ENCODE measurements at places on chromosomes 4 and X. TPM values are rescaled to one million over a fixed set of nuclear protein-coding genes. Genes with fewer than 3 reads are reported as not detected.

DNA sequence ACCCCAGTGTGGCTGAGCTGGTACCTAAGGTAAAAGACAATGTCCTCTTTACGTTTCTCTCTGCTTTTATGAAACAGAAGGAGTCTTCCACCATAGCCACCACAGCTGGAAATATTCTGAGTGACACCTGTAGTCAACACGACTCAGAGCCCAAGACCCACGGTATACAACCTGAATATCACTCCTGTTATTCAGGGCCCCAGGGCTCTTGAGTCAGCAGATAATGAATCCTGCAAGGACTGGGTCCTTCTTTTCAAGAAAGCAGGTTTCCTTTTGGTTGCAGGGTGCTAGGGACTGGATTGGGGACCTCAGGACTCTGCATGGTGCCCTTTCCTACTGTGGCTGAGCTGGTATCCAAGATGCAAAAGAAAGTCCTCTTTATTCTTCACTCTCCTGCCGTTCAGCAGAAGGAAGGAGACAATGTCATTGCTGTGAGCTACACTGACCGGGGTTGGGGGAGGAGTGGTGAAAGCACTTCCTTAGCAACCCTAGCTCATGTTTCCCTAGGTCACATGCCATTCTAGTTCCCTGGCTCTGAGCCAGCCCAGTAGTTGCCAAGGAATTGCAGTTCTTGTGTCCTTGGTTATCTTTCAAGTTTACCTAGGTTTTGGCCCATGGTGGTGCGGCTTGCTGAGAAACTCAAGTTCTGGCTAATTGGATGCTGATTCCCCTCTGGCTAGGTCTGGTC lies 23.7 kb upstream of the UNC5C start:
- no peak for DNase-seq

DNA sequence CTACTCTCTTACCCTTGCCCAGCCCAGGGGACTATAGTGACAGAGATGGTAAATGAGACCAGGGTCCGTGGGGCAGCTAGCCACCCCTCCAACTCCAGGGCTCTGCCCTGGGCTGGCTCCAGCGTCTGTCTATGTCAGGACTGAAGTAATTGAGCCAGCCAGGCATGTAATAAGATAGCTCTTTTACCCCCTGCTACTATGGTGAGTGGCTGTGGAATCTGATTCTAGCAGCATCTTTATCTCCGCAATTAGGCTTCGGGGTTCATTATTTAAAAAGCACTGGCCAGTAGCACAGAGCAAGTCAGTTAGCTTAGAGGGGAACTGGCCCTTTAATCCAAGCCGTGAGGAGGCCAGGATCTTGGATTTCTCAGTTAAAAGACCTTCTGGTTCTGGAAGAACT lies 123.3 kb upstream of the RAI2 start:
- no peak for DNase-seq

Gene MAP3K15
- not detected for total RNA-seq

Gene ASMTL
- 27.2 TPM for total RNA-seq

DNA sequence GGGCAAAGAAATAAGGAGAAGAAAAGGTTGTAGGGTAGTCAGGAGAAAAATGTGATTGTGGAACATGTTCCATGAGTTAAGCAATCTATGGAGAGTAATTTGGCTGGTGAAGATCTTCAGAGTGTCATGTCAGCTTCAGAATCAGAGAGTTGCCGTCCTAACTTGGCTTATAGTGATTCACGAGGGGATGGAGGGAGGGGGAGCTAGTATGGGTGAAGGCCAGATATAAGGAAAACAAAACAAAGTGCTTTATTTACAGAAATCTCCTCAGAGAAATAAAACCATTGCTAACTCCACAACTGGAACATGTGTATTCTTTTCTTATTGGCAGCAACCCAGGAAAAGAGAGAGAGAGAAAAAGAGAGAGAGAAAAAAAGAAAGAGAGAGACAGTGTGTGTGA lies 256.5 kb upstream of the NRK start:
- no peak for DNase-seq
